Activated CD8-positive, alpha-beta memory T cell treated with anti-CD3 and anti-CD28 coated beads for 4 hours (primary cell): ENCODE measurements at places on chromosomes 5 and 9.

- DNase-seq: no peak
Measured at GRCh38 chr9:21993893-21994555, at the start of gene CDKN2A. Gene CDKN2A (minus strand): TSS chr9:21994392.

DNA sequence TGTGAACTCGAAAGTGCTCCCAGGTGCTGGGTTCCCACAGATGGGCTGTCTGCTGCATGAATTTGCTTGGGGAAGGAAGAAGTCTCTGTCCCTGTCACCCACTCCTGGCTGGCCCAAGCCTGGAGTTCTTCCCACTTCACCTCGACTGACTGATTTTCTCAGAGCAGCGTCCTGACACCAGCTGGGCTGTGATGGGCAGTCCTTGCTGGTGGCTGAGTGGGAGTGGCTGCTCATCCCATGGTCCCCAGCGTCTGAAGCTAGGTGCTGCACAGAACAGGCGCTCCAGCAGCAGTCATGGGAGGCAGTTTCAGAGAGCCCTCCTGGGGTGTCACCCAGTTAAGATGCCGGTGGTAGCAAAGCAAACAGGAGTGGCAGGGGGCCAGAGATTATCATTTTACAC lies 10.1 kb upstream of the NEURL1B start:
- no peak for DNase-seq

- DNase-seq: no peak
Measured at GRCh38 chr5:131795228-131795627, 1.6 kb downstream of the FNIP1 start.

DNA sequence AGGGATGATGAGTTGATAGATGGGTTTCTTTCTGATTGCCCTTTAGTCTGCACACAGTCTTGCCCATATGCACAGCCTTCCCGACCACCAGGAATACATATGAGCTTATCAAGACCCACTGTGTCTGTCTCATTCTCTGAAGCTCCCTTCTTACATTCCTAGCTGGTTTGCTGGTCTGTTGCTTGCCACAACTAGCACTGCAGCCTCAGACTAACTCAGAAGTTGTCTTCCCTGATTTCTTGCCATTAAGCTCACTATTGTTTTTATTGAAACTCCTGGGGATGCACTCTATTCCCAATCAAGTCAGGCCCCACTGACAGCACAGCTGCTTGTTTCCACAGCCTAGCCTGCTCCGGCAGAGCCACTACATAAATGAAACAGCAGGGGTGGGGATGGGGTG lies 97.5 kb downstream of the SAXO1 start:
- no peak for DNase-seq

- no peak for DNase-seq
Measured at GRCh38 chr9:129762985-129763926, 10.4 kb upstream of the PTGES start.

GRCh38 chr9:131478911-131479310 lies 23.8 kb upstream of the POMT1 start:
- DNase-seq: no peak

GRCh38 chr5:76022611-76023010 lies 60.6 kb upstream of the SV2C start:
- DNase-seq: no peak

- DNase-seq: no peak
Measured at GRCh38 chr9:126611193-126611591, 2.5 kb upstream of the LMX1B start.

- DNase-seq: no peak
Measured at GRCh38 chr9:115395511-115396021, 277.6 kb upstream of the TNC start.

DNA sequence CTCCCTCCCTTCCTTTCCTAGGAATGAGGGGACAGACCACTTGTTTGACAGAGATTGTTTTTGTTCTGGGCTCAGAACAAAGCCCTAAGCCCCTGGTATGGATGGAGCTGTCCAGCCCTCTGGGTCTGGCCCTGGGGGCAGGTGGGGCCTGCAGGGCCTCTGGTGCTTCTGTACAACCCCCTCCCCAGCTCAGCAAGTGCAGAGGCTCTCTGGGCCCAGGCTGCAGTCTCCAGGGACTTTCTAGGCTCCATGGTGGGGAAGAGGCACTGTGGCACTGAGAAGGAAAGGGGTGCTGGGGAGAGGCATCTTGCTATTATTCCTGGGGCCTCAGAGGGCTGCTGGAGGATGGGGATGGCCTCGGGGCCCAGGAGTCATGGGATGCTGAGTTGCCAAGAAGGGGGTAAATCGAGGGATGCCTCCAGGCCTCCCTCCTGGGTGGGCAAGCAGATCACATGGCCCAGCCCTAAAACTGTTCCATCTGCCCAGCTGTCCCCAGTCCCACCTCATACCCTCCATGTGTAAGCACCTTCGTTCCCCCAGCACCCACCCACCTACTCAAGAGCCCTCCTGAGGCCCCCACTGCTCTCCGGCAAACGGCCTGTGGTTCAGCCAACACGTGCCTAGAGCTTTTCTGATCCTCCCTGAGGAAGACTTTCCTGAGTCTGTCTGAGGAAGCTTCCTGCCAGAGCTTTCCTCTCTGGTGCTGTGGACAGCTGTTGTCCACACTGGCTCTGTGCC lies 225.7 kb downstream of the CACNA1B start:
- no peak for DNase-seq

- no peak for DNase-seq
Measured at GRCh38 chr9:20112205-20112783, 323.5 kb upstream of the SLC24A2 start.

GRCh38 chr9:122382901-122383850 lies 12.4 kb downstream of the PTGS1 start:
- no peak for DNase-seq

- no peak for DNase-seq
Measured at GRCh38 chr5:144405991-144406390, 235.3 kb downstream of the KCTD16 start.

GRCh38 chr9:133914442-133915342 lies 77.4 kb downstream of the VAV2 start:
- no peak for DNase-seq

DNA sequence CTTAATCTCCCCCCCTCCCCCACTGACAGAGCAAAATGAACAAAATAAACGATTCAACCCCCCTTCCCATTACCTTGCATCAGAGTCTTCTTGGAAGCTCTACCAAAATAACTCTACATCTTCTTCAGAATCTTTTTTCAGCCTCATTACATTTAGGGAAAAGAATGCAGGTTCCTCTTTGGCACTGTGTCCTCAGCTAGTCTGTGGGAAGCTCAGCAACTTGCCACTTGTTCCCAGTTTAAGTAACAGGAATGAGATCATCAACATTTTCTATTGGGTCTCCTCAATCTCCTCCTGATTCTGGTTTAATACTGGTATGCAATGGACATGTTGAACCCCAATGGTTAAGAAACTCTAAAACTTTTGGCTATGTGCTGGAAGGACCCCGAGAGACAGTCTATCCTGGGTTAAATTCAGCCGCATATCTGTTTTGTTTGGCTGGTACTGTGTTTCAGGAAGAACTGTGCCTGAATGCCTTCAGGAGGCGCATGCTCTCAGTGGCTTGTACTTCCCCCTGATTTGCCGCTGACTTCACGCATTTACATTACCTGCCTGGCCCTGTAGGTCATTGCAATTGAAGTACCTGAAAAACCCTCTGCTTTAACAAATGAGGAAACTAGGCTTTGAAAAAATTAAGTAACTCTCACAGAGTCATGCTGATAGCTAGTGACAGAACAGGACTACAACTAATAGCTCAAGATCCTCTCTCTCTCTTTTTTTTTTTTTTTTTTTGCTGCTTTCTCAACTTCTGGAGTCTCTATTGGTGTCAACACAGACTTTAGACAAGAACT lies 78.1 kb upstream of the HMHB1 start:
- DNase-seq: no peak

DNA sequence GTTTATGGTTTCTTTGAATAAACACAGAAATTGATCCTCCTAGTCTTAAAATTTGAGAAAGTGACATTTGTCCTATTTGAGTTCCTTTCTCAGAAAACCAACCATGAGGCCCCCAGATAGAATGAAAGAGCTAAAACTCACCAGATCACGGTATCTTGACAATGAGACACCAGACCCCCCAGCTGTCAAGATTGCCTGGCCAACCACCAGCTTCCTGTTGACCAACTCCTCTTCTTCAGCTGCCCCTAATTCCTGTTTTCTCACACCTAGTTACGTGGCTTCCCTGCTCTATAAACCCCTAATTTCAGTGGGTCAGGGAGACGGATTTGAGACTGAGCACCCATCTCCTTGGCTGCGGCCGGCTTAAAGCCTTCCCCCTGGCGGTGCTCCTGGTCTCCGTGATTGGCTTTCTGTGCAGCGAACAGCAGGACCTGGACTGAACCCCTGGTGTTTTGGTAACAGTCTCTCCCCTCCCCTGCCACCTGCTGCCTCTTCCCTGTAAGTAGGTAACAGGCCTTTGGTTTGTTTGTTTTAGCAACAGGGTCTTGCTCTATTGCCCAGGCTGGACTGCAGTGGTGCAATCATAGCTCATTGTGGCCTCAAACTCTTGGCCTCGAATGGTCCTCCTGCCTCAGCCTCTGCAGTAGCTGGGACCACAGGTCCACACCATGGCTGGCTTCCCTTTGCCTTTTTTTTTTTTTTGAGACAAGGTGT lies 4.8 kb upstream of the ENTPD2 start:
- DNase-seq: no peak

DNA sequence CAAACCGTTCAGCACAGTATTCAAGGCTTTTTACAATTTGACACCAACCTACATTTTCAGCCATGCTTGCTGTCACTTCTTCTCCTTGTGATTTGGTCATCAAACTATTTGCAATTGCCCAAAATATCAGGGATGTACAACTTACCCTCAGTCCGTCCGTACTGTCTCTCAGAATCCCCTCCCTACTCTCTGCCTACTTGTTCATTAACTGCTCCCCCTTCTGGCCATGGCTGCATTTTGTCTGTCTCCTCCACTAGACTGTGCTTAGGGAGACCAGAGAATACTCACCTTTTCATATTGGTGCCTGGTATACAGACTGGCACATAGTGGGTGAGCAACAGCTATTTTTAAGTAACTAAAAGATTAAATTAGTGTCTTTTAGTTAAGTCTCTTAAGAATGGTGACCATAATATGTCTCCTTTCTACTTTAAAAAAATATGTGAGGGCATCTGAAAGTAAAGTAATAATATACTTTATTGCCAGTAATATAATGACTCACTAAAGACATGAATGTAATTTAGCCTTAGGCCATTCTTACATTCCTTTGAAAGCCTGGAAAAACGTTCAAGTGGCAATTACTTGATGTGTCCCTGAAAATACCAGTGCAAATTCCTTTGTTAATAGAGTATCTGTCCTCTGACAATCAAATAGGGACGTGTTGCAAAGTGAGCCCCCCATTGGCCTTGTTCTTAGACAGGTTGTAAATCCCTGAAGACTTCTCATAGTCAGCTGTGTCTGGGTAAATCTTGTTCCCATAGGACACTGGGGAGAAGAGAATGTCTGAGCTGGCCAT lies 27.8 kb downstream of the PRLR start:
- no peak for DNase-seq
